ENCODE measurements at places on chromosomes 1 and 21.
A peak's percentile ranks its signal among the peaks of the same experiment; 100 is the strongest.

DNA sequence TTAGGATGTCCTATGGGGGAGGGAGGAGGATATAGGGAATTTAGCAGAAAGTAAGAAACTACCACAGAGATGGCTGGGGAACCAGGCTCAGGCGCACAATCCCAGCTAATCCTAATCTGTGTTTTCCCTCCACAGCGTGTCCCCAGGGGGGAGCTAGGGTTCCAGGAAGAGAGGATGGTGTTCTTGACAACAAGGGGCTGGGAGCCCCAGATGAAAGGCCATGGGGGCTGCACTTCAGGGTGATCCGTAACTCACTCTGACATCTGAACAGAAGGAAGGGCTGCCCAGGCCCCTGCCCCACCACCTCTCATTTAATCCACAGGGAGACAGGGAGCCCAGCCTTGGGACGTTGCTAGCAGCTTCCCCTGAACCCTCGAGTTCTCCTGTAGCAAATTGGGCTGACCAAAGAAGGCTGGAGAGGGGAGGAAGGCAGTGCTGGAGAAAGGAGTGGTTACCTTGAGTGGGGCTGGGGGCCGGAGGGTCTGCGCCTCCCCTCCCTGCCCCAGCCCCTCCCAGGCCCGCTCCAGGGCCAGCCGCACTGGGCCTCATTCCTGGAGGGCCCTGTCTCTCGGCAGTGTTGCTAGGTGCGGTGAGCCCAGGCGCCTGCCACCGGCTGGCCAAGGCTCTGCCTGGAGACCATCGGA, 131.7 kb downstream of the TMEM53 start:
- no peak for DNase-seq

DNA sequence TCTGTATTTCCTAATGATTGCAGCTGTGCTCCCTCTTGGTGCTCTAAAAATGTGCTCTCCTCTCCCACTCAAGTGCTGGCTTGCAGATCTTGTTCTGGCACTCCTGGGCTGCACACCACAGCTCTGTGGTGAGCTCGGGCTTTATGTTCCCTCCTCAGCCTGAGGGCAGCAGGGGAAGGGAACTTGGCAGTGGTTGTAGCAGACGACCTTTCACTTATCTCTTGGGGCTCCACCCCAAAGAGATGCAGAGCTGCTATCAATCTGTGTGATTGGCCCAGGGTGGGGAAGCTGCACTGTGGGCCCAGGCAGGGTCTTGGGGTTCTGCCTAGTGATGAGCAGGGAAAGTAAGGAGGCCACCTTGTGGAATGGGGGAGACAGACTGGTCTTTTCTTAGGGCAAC, 143.5 kb upstream of the GORAB start:
- no peak for DNase-seq

DNA sequence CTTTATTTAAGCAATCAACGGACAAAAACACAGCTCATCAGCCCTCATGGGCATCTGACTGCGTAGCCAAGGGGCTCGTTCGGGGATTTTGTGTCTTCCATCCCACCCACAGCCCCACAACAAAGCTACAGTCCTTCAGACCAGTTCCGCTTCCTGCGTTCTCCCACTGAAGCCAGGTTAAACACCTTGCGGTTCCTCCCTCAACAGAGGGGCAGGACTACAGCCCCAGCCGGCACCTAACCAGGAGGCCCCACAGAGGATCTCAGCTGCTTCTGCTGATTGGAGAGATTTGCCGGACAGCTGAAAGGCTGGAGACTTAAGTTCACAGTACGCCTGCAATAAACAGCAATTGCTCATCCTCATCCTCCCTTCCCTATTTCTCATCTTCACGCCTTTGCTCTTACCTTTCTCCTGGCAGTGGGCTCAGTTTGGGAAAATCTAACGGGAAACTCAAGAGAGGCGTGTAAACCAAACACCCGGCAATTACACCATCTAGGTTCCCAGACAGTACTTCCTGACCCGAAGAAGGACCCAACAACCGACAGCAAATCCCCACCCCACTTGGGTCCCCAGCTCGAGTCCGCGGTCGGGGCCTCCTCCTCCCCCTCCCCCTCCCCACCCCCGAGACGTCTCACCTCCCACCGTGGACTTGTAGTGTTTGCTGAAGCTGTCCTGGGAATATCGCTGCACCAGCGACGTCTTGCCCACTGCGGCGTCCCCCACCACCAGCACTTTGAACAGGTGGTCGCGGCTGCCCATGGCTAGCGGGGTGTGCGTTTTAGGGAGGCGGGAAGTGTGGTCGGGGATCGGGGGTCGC, 876 bp downstream of the RAB29 start:
- DNase-seq, result no peak

DNA sequence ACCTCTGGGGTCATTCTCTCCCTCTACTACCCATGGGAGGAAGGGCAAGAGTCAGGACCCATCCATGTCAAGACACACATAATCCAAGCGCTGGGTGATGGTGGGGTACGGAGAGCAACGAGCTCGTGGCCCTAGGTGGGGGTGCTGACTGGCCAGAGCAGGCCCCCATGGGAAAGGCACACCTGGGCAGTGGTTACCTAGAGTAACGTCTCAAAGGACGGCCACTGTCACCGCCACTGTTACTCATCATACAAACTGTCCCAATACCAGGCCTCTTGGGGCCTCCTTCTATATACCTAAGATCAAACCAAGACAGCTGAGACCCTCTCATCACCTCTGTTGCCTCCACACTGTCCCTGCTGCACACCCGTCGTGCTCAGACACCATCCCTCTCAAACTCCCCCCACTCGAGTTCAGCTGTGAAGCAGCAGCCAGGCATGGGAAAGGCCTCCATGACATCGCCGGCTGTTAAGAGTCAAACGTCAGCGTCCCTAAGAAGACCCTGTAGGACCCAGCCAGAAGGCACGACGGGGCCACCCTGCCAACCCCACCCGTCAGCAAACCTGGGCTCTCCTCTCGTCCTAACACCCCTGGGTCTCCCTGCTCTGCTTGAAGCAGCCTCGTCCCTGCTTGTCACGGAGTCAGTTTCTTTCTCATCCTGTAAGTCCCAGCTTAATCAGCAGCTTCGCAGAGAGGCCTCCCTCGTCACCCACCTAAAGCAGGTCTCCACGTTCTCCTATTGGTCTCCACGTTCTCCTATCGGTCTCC, 15.3 kb downstream of the NPHP4 start:
- DNase-seq, result no peak

DNA sequence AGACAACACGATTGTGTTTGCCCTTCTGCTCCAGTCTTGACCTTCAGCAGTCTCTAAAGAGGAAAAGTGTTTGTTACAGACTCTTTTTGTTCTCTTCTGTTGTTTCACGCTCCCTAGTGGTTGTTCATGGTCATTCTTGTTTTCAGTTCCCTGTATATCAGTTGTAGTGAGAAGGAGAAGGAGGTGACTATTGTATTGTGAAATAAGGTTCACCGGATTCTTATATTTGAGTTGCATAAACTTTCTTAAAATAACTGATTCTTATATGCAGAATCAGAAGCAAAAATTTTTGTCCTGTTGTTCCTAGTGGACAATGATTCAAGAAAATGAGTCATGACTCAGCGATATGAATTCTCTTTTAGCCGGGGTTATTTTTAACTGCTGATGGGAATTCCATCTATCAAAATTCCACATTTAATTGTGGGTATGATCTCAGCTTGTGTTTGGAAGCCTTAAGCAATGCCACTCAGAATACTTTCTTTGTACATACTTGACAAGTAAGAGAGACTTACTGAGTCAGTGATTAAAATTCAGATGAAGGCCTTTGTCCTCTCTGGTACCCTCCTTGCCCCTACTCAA, 152.2 kb downstream of the CLEC20A start:
- DNase-seq, result peak; percentile 15

- DNase-seq, result no peak
Measured at GRCh38 chr1:7857000-7857399, 4.1 kb upstream of the UTS2 start.

DNA sequence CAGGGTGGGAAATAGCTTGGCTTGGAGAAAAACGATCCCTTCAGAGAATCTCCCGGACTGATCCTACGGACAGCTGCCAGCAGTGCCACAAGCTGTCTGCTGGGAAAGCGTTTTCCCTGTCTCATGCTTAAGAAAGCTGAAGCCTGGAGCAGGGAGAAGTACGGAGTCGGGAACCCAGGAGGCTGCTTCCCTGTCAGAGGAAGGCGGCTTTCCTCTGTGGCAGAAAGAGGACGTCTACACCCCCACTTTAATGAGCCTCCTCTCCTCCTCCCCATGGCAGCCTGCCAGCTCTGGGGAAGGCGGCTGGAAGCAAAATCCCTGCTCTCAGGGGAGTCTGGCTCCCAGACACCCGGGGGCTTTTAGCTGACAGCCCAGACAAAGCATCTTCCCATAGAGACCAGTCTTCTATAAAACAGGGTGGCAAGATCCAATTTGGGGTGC, 7.3 kb downstream of the KIF21B start:
- DNase-seq, result no peak

DNA sequence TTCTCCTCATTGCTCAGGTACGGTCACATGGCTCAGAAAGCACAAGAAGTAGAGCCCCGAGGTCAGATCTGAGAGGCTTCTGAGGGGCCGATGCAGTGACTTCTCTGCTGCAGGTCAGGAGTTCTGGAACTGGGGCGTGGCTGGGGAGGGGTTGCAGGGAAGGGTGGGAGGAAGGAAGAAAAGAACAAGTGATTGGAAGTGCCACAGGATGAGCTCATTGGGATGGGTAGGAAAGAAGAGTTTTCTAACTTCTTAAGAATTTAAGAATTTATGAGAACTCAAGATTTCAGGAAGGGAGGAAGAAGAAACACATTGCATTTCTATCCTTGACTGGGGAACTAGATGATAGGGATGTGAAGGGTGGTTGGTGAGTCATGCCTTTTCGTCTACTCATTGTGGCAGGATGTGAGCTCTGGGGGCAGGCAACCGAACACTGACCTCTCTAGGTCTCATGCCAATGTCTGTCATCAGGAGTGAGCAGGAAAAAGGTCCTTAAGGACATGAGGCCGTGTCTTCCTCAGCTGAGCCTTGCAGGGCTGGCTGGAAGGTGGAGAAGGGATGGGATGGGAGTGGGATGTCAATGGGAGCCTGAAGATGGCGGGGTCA, 497 bp downstream of the FCRLB start:
- no peak for DNase-seq

DNA sequence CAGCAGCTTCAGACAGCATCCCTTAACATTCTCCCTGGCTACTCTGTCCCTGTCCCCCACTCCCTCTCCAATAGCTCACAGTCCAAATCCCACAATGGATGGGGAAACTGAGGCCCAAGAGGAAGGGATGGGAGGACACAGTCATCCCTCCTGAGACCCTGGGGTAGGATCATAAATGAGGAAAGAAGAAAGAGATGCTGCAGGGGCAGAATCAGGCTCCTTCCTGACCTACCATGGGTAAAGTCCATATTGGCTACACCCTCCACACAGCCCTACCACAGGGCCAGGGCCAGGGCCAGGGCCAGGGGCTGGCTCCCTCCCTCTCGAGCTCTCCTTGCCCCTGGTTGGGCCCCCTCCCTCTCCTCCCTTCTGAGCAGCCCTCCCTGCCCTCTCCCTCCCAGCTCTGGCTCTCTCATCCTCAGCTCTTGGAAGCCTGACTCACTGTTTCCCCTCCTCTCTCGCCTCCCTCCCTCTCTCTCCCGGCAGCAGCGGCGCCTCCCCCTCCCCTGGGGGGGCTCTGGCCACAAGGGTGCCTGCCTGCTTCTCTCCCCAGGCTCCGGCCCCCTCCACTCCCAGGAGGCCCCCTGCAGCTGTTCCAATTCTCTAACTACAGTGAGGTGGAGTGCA, 4.9 kb downstream of the AHDC1 start:
- DNase-seq, result peak; percentile 89

DNA sequence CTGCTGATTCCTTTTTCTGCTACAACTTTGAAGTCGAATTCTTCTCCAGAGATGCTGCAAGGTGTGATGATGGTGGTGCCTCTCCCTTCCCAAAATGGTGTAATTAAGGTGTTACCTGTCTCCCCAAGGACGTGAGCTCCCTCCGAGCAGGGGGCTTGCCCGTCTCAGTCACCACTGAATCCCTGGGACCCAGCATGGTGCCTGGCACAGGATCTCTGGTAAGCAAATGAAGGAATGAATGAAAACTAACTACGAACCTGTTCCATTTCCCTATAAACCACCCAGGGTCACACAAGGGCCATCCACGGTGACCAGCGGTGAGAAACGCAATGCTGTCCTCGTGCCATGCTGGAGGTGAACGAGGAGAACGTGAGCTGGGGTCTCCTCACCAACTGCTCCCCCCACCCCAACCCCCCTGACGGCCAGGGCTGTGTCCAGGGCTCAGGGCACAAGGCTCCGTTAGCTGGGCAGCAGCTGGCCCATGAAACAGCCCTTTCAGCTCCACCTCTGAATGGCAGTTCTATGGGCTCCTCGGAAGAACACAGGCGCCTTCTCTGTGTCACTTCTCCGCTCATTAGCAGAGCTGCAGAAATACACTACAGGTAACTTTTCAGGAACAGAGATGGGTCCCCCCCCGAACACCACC, 2.2 kb upstream of the MATN1 start:
- no peak for DNase-seq

- no peak for DNase-seq
Measured at GRCh38 chr1:43890815-43891214, 42.8 kb upstream of the ARTN start.

DNA sequence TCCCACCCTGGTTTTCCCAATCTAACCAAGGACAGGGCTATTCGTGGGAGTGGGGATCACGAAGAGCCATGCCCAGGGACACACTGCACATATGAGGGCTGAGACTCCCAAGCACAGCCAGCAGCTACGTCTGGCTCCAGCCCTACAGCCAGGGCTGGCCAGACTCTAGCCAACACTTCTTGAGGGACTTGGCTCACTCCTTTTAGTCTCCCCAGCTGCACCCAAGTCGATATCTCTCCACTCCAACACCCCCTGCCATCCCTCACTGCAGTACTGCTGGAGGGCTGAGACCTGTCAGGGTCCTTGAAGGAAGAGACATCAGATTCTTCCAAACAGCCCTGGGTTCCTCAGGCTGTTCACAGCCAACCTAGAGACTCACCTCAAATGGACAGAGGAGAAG, 62.6 kb downstream of the CD46 start:
- no peak for DNase-seq

GRCh38 chr1:107140703-107141490, at the start of gene NTNG1:
TSS of gene NTNG1 (plus strand) at chr1:107141039.
- DNase-seq, result no peak

DNA sequence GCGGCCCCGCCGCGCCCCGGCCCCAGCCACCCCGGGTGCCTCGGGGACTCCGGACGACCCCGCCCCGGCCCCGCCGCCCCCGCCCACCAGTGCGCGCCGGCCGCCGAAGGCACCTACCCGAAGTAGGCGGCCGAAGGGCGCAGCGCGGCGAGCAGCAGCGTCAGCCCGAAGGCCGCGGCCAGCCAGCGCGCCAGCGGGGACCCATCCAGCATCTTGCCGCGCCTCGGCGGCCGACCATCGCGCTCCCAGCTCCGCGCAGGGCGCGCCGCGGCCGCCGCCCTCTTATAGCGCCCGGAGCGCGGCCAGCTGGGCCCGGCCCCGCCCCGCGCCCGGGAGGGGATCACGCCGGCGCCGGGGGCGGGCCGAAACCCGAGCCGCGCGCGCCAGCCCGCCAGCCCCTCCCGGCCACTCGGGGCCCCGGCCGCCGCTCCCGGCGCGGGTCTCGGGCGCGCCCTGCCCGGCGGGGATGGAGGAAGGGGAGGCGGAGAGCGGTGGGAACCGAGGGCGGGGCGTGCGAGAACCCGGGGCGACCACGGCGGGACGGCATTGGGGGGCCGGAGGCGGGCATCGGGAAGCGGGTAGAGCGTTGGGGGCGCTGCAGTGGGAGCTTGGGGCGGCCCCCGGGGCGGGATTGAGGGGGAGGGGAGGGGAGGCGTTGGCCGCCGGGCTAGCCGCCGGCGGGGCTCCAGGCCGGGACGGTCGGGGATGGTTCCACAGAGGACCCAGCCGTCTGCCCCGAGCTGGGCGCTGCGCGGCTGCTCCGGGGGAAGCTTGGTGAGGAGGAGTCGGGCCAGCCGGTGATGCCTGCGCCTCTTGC, at the start of gene WNT9A:
WNT9A (minus strand) TSS at position 257 of the 817 bp plus-strand sequence; CDS start at position 212, 45 bp downstream.
- DNase-seq, result peak; percentile 65

- no peak for DNase-seq
Measured at GRCh38 chr1:210596641-210597040, 267.9 kb downstream of the HHAT start.

GRCh38 chr1:151774256-151774922, 11.1 kb upstream of the MRPL9 start:
- DNase-seq, result no peak
